Stimulated activated CD8-positive, alpha-beta memory T cell treated with anti-CD3 and anti-CD28 coated beads, Interleukin-4, amount 100 ng/mL, for 4 hours (primary cell): ENCODE measurements at places on chromosomes 13 and 19.

DNA sequence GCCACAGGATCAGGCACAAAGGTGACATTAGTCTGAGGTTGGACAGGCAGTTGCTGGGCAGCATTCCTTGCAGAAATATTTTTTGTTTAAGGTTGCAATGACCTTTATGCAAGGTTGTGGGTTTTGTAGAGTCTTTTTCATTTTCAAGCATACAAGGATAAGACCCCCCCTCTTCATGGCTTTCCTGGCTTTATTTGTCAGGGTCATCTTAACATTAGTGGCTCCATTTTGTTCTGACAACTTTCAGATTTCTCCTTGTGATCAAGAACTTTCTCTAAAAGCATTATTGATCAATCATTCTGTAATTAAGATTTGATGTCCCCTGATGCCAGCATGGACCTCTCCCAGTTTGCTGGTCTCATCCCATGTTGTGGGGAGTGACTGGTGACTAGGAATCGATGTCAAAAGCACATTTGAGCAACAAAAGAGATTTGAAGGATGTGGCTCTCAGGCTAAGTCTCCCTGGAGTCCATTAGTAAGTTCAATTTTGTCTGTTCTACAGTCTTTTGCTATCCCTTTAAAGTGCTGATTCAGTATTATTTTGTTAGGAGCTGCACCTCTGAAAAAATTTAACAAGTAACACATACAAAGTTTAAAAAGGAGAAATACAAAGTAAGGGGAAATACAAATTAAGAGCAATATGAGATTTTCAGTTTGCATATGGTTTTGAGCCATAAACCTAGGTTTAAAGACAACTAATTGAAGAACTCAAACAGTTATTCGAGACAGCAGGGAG, 5.3 kb downstream of the CARD8 start:
- DNase-seq, result no peak

- DNase-seq, result no peak
These were observed 6.9 kb upstream of the CBY2 start for GRCh38 chr13:45695198-45695730.

DNA sequence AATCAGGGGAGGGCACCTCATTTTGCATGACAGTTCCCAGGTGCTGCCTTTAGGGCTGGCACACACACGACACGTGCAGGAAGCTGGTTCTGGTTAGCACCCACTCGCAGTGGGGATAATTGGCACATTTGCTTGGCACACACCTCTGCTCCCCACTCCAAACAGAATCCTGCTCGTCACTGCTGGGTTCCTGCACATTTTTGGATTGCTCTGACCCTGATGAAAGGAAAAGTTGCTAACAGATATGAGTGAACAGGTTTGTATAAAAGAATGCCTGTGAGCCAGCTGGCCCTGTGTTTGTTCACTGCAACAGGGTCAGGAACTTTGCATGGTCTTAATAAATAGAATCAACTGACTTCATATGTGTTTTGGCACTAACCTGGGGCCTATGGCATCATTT, 1500.4 kb downstream of the EFNB2 start:
- no peak for DNase-seq

DNA sequence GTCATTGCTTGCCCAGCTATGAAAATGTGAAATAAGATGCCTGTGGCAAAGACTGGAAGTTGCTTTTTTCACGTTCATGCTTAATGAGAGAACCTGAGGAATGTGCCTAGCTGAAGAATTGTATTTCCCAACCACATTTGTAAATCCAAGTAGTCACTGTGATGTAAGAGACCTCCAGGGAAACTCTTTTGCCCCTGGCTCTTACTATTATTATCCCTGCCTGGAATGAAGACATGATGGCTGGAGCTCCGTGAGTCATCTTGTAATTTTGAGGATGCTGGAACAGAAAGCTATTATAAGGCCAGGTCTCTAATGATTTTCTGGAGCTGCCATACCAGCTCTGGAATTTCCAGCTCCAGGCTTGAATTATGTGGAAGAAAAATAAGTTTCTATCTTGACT, 894.3 kb downstream of the DIAPH3 start:
- no peak for DNase-seq
